ENCODE measurements at places on chromosomes 5 and 9.

DNA sequence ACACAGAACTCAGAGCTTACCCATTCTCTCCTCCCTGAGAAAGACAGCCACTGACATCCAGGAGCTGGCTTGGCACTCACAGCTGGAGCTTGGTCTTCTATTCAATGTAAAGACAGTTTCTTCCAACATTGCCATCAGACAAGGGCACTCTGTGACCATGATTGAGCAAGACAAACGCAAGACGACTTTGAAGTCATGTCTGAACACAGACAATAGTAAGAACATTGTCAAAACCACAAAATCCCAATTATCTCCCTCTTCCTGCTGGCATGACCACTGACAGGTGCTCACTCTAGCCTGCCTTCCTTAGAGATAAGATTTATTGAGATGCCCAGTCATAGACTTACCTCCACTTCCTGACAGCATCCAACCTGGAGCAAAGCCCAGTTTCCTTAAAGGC is 328.0 kb downstream of the MSX2 start:
- DNase-seq = no peak
- no peak overlapping the region for H3K27ac ChIP-seq
- no peak overlapping the region for H3K4me3 ChIP-seq
- no peaks in the 10 kb centered on the region for H3K36me3 ChIP-seq
- no peaks in the 10 kb centered on the region for H3K27me3 ChIP-seq

DNA sequence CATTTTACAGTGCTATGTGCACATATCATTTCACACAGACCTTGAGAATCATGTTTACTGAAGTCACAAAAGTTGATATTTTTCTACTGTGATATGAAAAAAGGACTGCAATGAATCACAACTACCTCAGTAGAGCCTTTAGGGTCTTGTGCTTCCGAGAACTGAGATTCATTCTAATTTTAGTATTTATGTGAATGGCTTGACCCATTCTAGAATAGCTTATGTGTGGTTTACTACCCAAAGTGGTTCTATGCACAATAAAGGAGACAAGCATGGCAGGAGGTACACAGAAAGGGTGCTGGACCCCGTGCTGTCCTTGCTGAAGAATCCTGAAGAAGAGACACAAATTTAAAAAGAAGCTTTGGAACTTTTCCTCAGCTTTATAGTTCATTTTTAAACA is 28.2 kb downstream of the MEF2C start:
- peaks cover 5% of the 10 kb centered on the region for H3K4me1 ChIP-seq
- H3K27ac ChIP-seq = peak overlapping the region; percentile 42
- H3K36me3 ChIP-seq = peaks cover 22% of the 10 kb centered on the region

DNA sequence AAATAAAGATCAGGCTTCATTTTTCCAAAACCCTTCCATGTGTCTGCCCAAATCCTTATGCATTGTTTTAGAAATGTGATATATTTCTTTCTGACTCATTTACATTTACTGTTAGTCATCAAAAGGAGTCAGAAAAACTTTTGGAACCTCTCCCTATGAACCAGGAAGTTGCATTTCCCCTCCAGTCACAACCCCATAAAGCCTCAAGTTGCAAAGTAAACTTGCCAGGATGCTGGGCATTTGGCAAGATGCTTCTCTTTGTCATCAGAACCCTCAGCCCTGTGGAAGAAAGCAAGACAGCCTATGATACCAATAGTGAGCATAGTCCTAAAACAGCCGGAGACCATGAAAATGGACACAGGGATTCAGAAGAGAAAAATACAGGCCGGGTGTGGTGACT is 84.2 kb downstream of the MUSK start:
- no peaks in the 10 kb centered on the region for H3K27me3 ChIP-seq
- H3K27ac ChIP-seq = no peak overlapping the region
- no peaks in the 10 kb centered on the region for H3K36me3 ChIP-seq
- DNase-seq = peak; percentile 95
- no peak overlapping the region for H3K4me3 ChIP-seq
- no peaks in the 10 kb centered on the region for H3K4me1 ChIP-seq

DNA sequence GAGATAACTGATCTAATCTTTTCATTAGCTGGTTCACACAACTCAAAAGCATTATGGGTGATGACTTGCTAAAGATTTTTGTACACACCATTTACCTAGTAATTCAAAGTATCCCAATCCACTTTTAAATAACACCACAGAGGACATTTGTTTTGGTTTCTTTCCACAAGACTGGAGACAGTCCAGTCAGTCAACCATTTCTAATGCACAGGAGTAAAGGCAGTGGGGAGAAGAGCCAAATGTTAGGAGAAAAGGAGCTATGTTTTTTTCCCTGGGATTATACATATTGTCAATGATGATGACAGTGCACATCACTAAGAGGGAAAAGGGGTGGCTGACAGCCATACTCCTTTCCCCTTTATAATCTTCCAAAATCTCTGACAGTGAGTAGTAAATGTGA is 240.9 kb downstream of the GABRB2 start:
- no peak overlapping the region for H3K4me3 ChIP-seq
- H3K4me1 ChIP-seq = peaks cover 12% of the 10 kb centered on the region
- no peak overlapping the region for H3K27ac ChIP-seq
- no peaks in the 10 kb centered on the region for H3K36me3 ChIP-seq
- H3K27me3 ChIP-seq = no peaks in the 10 kb centered on the region

GRCh38 chr5:156391139-156391538 is 64.2 kb downstream of the SGCD start:
- peak; percentile 98 for DNase-seq
- H3K27ac ChIP-seq = no peak overlapping the region
- H3K36me3 ChIP-seq = no peaks in the 10 kb centered on the region
- H3K4me3 ChIP-seq = no peak overlapping the region

DNA sequence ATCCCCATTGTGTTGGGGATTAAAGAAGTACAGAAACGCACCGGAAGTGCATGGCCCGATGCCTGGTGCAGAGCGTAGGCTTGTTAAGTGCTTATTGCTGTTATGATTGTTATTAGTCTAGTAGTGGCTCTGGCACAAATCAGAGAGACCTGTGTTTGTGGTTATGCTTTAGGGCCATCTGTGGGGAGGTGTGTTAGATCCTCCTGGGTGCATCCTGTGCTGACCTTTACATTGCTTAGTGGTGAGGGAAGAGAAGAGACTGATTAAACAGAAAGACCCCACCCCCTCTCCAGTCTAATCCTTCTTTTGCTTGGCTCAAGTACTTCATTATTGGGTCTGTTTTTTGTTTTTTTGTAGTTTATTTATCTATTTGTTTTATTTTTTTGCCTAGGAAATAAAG is 112.7 kb upstream of the SPRY4 start:
- no peaks in the 10 kb centered on the region for H3K27me3 ChIP-seq
- H3K27ac ChIP-seq = no peak overlapping the region
- H3K36me3 ChIP-seq = no peaks in the 10 kb centered on the region

- DNase-seq = no peak
- H3K27ac ChIP-seq = no peak overlapping the region
- no peak overlapping the region for H3K4me3 ChIP-seq
- H3K4me1 ChIP-seq = no peaks in the 10 kb centered on the region
- no peaks in the 10 kb centered on the region for H3K27me3 ChIP-seq
- no peaks in the 10 kb centered on the region for H3K36me3 ChIP-seq
Measured at GRCh38 chr9:133387680-133388079, 11.5 kb downstream of the STKLD1 start.
